ENCODE measurements at places on chromosomes 7 and 10. TPM values are rescaled to one million over a fixed set of nuclear protein-coding genes. Genes with fewer than 3 reads are reported as not detected.

FAM204A gene
- 45.3 TPM for total RNA-seq

GDF2 gene
- total RNA-seq: not detected

MMD2 gene
- total RNA-seq: not detected

LDB3 gene
- 2,187 TPM for total RNA-seq

SUV39H2 gene
- total RNA-seq: 4.4 TPM

SFRP5 gene
- 0.30 TPM for total RNA-seq

TAX1BP1 gene
- 123 TPM for total RNA-seq

DNA sequence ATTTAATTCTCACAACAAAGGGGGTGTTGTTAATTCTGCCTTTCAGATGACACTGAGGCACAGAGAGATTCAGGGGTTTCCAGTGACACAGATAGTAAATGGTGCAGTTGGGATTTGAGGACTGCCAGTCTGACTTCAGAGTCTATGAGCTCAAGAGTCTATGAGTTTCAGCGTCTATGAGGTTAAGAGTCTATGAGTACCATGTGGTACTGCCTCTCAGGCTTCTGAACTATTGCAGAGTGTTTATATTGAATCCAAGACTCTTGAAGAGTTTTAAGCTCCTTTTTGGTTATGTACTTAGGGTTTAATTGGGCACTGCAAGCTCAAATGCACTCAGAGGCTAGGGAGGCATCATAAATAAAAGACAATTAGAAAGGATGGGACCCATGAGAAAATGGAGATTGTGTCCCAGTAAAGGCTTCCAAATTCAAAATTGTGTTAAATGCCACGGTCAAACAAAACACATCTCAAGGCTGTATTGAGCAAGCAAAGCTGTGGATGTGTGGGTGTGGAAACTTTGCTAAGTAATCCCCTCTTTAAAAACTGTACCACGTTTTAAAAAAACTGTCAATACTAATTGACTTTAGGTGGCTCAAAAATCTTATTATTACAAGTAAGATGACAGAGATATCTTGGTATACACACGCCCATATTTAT lies 123.9 kb upstream of the FAM171A1 start:
- no peak overlapping the region for H3K4me3 ChIP-seq
- no peaks in the 10 kb centered on the region for H3K36me3 ChIP-seq

DNA sequence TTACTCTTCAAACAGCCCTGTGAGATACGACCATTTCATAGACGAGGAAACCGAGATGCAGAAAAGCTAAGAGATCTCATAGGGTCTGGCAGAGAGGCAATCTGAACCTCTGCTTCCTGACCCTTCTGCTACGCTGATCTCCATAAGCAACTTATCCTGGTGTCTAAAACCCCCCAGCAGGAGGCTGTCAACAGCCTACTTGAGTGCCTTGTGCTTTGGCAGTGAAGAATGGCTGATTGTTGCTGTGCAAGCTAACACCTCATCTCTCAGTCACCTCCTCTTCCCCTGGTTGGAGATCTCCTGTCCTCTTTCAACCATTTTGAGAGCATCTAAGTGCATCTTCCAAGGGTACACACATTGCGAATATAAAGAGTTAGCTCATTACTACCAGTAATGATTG lies 86.2 kb downstream of the AOAH start:
- no peak overlapping the region for H3K27ac ChIP-seq
- no peak overlapping the region for H3K4me3 ChIP-seq
- H3K4me1 ChIP-seq: no peaks in the 10 kb centered on the region
- DNase-seq: no peak

- DNase-seq: no peak
- no peaks in the 10 kb centered on the region for H3K27me3 ChIP-seq
- H3K4me1 ChIP-seq: no peaks in the 10 kb centered on the region
- no peak overlapping the region for H3K4me3 ChIP-seq
Observed at GRCh38 chr10:46515366-46515765, 41.1 kb downstream of the GPRIN2 start.

GRCh38 chr7:12732428-12732827 lies 45.0 kb downstream of the ARL4A start:
- no peaks in the 10 kb centered on the region for H3K36me3 ChIP-seq
- no peak for DNase-seq
- peaks cover 2% of the 10 kb centered on the region for H3K4me1 ChIP-seq
- H3K27me3 ChIP-seq: no peaks in the 10 kb centered on the region

- no peaks in the 10 kb centered on the region for H3K36me3 ChIP-seq
- no peaks in the 10 kb centered on the region for H3K4me1 ChIP-seq
- H3K27ac ChIP-seq: no peak overlapping the region
- no peak for DNase-seq
- no peak overlapping the region for H3K4me3 ChIP-seq
- no peaks in the 10 kb centered on the region for H3K27me3 ChIP-seq
Observed at GRCh38 chr10:44058259-44058658, 326.6 kb downstream of the CXCL12 start.

- no peaks in the 10 kb centered on the region for H3K4me1 ChIP-seq
- DNase-seq: no peak
- no peaks in the 10 kb centered on the region for H3K27me3 ChIP-seq
- no peaks in the 10 kb centered on the region for H3K36me3 ChIP-seq
- H3K4me3 ChIP-seq: no peak overlapping the region
Observed at GRCh38 chr10:112136486-112137153, 46.9 kb downstream of the GPAM start.

GRCh38 chr7:70317356-70317755 lies 719.1 kb downstream of the AUTS2 start:
- H3K27ac ChIP-seq: no peak overlapping the region
- H3K4me1 ChIP-seq: no peaks in the 10 kb centered on the region

GRCh38 chr10:59133841-59134593 lies 42.4 kb upstream of the PHYHIPL start:
- no peak overlapping the region for H3K4me3 ChIP-seq
- H3K4me1 ChIP-seq: no peaks in the 10 kb centered on the region
- no peaks in the 10 kb centered on the region for H3K36me3 ChIP-seq
- H3K27ac ChIP-seq: no peak overlapping the region
- no peak for DNase-seq

- no peak overlapping the region for H3K4me3 ChIP-seq
- H3K4me1 ChIP-seq: no peaks in the 10 kb centered on the region
- no peak for DNase-seq
- H3K36me3 ChIP-seq: no peaks in the 10 kb centered on the region
- no peaks in the 10 kb centered on the region for H3K27me3 ChIP-seq
- H3K27ac ChIP-seq: no peak overlapping the region
Observed at GRCh38 chr10:84783386-84783785, 455.0 kb downstream of the CCSER2 start.

DNA sequence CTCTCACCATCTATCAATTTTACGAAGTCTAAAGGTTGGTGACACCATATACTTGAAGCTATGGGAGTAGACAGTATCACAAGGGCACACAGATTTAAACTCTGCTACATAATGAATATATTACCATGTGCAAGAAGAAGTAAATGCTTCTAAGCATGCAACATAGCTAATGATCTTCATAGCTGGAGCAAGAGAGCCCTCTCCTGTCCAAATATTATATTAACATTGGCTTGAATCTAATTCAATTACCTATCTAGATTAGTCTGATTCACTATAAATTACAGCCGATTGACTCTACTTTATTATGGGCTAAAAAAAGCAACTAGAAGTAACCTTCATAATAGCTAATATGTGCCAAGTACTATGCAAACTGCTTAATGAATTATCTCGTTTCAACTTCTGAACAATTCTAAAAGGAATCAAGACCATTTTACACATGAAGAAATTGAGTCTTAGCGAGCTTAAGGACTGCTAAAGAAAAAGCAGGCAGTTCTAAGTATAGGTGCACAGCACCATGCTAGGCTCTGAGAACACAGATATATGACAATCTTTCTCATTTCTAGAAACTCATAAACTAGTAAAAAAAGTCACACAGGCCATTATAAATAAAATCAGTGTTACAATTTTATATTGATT lies 21.9 kb downstream of the FRA10AC1 start:
- H3K27me3 ChIP-seq: no peaks in the 10 kb centered on the region
- no peak overlapping the region for H3K27ac ChIP-seq
- peaks cover 96% of the 10 kb centered on the region for H3K36me3 ChIP-seq
- no peak for DNase-seq

DNA sequence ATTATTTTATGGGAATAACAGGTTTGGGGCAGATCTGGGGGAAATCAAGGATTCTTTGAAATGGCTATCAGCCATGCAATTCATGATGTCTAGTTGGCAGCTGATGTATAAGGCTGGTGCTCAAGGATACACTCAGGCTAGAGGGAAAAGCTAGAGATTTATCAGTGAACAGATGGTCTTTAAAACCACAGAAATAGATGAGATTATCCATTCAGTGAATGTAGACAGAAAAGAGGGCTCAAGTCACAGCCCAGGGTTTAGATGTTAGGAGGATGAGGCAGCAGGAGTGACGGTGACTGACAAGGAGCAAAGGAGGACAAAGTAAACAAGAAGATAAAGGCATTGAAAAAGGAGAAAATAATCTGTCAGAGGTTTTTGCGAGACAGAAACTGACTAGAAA lies 238.7 kb downstream of the CDK14 start:
- H3K27ac ChIP-seq: no peak overlapping the region
- no peak for DNase-seq
- no peaks in the 10 kb centered on the region for H3K4me1 ChIP-seq
- no peaks in the 10 kb centered on the region for H3K36me3 ChIP-seq
- H3K27me3 ChIP-seq: no peaks in the 10 kb centered on the region

- DNase-seq: no peak
- no peaks in the 10 kb centered on the region for H3K27me3 ChIP-seq
- no peak overlapping the region for H3K27ac ChIP-seq
- H3K36me3 ChIP-seq: no peaks in the 10 kb centered on the region
- H3K4me1 ChIP-seq: peaks cover 41% of the 10 kb centered on the region
- no peak overlapping the region for H3K4me3 ChIP-seq
Observed at GRCh38 chr7:121192834-121193233, 136.0 kb upstream of the WNT16 start.

DNA sequence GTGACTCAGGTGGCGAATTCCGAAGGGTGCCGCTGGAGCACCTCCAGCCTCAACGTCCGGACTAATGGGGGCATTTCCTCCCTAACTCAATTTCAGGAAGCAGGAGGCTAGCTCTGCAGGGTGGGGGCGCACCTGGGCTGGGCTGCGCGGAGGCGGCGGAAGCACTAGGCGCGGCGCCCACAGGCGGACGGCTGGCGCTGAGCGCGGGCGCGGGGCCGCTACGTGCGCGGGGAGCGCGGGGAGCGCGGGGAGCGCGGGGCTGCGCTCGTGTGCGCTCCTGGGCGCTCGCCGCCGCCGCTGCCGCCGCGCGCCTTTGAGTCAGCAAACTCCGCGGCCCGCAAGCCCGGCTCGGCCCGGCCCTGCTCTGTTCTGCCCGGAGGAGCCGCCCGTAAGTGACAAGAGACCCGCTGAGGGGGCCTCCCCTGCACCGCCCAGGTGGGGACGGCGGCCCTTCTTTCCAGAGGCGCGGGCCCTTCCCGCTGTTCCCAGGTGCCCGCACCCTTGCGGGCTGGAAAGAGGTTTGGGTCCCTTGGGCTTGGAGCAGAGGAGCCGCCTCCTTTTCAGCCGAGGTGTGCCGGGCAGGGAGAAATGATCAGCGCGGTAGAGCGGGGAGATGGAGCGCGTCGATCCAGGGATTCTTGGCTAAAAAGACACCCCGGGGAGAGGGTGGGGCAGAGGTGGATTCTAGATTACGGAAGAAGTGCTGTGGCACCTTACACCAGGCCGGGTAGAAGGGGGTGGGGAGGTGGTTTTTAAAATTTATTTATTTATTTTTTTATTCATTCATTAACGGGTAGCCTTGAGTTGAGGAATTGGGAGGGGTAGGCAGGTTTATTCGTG lies at the start of gene SNX10:
SNX10 (plus strand) TSS at position 164 of the 840 bp plus-strand sequence. CDS start 54,581 bp downstream, outside the sequence.
- peak; percentile 35 for DNase-seq
- no peaks in the 10 kb centered on the region for H3K36me3 ChIP-seq
- H3K4me3 ChIP-seq: peak within 1 kb of the TSS; percentile 69
- H3K27me3 ChIP-seq: no peaks in the 10 kb centered on the region

Measured in psoas muscle (tissue), 8 donors.